ENCODE measurements at places on chromosomes 1 and 21. TPM values are rescaled to one million over a fixed set of nuclear protein-coding genes. Genes with fewer than 3 reads are reported as not detected.
A peak's percentile ranks its signal among the peaks of the same experiment; 100 is the strongest.

GRCh38 chr1:58460469-58460868 lies 86.1 kb downstream of the OMA1 start:
- no peaks in the 10 kb centered on the region for H3K36me3 ChIP-seq
- no peak for DNase-seq
- no peak overlapping the region for H3K4me3 ChIP-seq
- no peaks in the 10 kb centered on the region for H3K4me1 ChIP-seq
- H3K27me3 ChIP-seq: no peaks in the 10 kb centered on the region

DNA sequence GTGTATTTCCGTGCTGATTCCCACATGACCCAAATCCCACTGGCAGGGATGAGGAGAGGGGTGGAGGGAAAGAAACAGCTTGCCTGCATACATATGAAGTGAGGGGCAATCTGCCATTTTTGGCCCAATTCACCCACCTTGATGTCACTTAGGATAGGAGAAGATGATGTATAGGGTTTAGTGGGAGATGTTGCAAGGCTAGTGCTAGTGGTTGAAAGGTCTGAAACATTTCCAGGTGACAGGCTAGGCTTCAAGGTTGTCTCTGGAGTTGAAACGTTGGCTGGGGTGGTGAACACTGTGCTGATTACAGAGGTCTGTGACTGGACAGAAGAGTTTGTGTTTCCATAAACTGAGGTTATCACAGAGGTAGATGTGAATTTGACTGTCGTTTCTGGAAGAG lies 12.1 kb downstream of the CD34 start:
- no peaks in the 10 kb centered on the region for H3K36me3 ChIP-seq
- H3K4me3 ChIP-seq: no peak overlapping the region
- H3K4me1 ChIP-seq: peaks cover 17% of the 10 kb centered on the region
- no peak for DNase-seq

- H3K4me3 ChIP-seq: no peak overlapping the region
- peaks cover 16% of the 10 kb centered on the region for H3K27me3 ChIP-seq
Observed at GRCh38 chr1:112841825-112842224, 114.2 kb downstream of the SLC16A1 start.

DNA sequence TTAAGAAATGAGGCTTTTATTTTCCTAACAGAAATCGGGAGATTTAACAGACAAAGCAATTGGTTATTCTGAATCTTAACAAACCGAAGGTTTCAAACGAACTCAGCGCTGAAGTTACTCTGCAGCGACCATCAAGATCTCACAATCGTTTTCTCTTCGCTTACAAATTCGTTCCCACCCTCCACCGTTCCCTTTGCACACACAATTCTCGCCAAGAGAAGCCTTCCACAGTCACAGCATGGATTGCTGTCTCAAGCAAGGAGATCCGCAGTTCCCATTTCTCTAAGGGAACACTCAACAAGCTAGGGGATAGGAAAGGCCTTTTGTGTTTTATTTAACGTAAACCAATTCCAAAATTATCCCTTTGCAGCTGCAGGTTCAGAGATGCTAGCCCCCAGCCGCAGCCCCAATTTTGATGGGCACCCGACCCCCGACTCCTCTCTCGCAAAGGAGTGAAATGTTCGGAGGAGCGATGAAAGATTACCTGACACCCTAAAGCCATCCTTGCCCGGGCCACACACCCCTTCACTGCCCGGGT lies 755 bp downstream of the FBXO42 start:
- peaks cover 26% of the 10 kb centered on the region for H3K4me1 ChIP-seq
- no peaks in the 10 kb centered on the region for H3K27me3 ChIP-seq
- no peak for DNase-seq
- peaks cover 10% of the 10 kb centered on the region for H3K36me3 ChIP-seq
- H3K4me3 ChIP-seq: peak overlapping the region; percentile 96
- H3K27ac ChIP-seq: peak overlapping the region; percentile 93

DNA sequence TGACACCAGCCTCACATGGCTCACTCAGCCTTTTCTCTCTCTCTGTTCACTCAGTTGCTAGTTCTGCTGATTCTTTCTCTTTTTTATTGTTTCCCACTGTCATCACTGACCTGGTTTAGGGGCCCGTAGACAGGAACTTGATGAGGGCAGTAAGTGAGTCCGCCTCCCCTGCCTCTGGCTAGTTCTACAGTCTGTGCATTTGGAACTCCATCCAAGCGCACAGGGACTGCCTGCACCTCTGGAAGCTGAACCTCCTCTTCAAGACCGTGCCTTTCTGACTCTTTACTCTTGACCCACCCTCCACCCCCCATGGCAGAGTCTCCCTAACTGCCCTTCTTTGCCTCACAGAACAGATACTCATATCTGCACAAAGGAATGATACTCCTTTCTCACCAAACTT lies 4.2 kb downstream of the TENT5C start:
- peaks cover 50% of the 10 kb centered on the region for H3K36me3 ChIP-seq
- H3K4me1 ChIP-seq: peaks cover 62% of the 10 kb centered on the region
- peaks cover 7% of the 10 kb centered on the region for H3K27me3 ChIP-seq

- H3K27ac ChIP-seq: no peak overlapping the region
- no peaks in the 10 kb centered on the region for H3K36me3 ChIP-seq
- DNase-seq: no peak
- peaks cover 10% of the 10 kb centered on the region for H3K4me1 ChIP-seq
Observed at GRCh38 chr1:64019818-64020217, 183.6 kb upstream of the UBE2U start.

- no peaks in the 10 kb centered on the region for H3K27me3 ChIP-seq
- H3K27ac ChIP-seq: no peak overlapping the region
- no peak for DNase-seq
- H3K4me1 ChIP-seq: no peaks in the 10 kb centered on the region
- H3K36me3 ChIP-seq: no peaks in the 10 kb centered on the region
Observed at GRCh38 chr1:6105218-6105679, 59.6 kb downstream of the KCNAB2 start.

DNA sequence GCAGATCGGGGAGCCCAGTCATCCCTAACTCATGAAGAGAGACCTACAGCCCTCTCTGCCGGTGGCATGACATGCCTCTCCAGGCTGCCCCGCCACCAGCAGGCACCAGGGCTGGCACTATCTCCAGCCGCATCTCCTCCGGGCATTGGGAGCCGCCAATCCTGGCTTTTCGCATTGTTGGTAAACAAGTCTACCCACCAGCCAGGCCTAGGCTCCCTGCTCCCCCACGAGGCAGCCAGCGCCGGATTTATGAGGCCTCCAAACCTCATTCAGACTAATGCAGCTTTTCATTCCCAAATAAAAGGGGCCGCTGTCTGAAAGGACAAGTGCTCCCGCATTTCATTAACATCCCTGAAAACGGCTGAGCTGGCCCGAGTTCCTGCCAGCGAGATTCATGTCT lies 3.4 kb upstream of the GRIK3 start:
- DNase-seq: no peak
- peaks cover 49% of the 10 kb centered on the region for H3K27me3 ChIP-seq
- no peaks in the 10 kb centered on the region for H3K36me3 ChIP-seq
- H3K4me3 ChIP-seq: no peak overlapping the region
- peaks cover 3% of the 10 kb centered on the region for H3K4me1 ChIP-seq
- no peak overlapping the region for H3K27ac ChIP-seq

GRCh38 chr1:59159557-59160203 lies 137.2 kb upstream of the FGGY start:
- no peak overlapping the region for H3K4me3 ChIP-seq
- peaks cover 7% of the 10 kb centered on the region for H3K27me3 ChIP-seq
- H3K27ac ChIP-seq: no peak overlapping the region
- no peak for DNase-seq
- H3K36me3 ChIP-seq: no peaks in the 10 kb centered on the region
- H3K4me1 ChIP-seq: no peaks in the 10 kb centered on the region

DNA sequence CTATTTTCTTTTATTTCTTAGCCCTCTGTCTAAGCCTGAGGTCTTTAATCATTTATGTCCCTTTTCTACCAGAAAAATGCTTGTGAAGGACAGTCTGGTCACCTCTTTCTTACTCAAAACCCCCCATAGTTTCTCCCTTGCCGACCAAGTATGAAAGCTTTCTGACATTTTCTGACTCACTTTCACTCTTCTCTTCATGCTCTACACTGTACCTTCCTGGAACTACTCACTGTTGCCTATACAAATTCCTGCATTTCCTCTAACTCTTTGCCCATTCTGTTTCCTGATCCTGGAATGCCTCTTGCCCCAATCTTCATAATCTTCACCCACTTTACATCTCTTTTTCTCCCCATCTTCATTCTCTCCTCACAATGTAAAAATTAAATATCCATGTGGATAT lies 380.0 kb downstream of the HHIPL2 start:
- no peaks in the 10 kb centered on the region for H3K36me3 ChIP-seq
- no peaks in the 10 kb centered on the region for H3K4me1 ChIP-seq
- no peak for DNase-seq
- no peak overlapping the region for H3K27ac ChIP-seq
- H3K4me3 ChIP-seq: no peak overlapping the region

GRCh38 chr1:156811168-156811567 lies 5.5 kb downstream of the SH2D2A start:
- H3K36me3 ChIP-seq: peaks cover 98% of the 10 kb centered on the region
- H3K4me3 ChIP-seq: peak overlapping the region; percentile 88
- DNase-seq: no peak
- peaks cover 60% of the 10 kb centered on the region for H3K4me1 ChIP-seq
- H3K27ac ChIP-seq: peak overlapping the region; percentile 28

GRCh38 chr1:178496410-178497135 lies at the start of gene CLEC20A:
Gene CLEC20A (minus strand): TSS chr1:178496964. CDS start chr1:178496939, 25 bp downstream.
- no peaks in the 10 kb centered on the region for H3K4me1 ChIP-seq
- no peak for DNase-seq
- no peak within 1 kb of the TSS for H3K27ac ChIP-seq
- no peak within 1 kb of the TSS for H3K4me3 ChIP-seq
- no peaks in the 10 kb centered on the region for H3K27me3 ChIP-seq

DNA sequence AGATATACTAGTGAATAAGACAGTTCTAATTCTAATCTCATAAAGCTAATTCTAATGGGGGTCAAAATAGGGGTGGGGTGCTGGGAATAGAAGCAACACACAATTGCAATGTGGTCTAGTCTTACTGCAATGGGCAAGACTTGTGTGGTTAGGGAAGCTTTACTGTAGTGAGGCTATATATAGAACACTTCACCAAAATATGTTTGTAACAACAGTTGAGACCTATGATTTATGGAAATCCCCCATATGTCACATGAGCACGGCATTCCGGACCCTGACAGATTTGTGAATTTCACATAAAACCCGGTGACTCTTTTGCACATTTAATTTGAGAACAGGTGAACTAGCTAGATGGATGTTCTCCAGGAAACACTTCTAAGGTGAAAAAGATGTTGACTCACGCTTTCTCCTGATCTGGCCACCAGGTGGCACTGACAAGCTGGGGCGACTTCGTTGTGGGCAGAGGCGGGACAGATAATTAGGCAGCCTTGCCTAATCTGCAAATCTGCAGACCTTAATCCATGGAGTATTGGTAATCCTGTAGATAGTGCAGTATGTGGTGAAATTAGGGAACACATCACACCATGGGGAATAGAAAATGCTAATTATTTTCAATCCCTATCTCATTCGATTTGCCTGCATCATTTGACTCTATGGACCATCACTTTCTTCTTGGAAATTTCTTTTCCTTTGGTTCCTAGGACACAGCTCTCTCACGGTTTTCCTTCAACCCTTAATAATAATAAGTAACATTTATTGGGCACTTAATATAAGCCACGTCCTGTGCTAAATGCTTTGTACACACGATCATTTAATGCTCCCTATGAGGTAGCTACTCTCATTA lies 37.7 kb downstream of the KIAA0040 start:
- H3K27ac ChIP-seq: no peak overlapping the region
- H3K4me1 ChIP-seq: peaks cover 22% of the 10 kb centered on the region
- H3K4me3 ChIP-seq: no peak overlapping the region
- H3K27me3 ChIP-seq: peaks cover 36% of the 10 kb centered on the region

DNA sequence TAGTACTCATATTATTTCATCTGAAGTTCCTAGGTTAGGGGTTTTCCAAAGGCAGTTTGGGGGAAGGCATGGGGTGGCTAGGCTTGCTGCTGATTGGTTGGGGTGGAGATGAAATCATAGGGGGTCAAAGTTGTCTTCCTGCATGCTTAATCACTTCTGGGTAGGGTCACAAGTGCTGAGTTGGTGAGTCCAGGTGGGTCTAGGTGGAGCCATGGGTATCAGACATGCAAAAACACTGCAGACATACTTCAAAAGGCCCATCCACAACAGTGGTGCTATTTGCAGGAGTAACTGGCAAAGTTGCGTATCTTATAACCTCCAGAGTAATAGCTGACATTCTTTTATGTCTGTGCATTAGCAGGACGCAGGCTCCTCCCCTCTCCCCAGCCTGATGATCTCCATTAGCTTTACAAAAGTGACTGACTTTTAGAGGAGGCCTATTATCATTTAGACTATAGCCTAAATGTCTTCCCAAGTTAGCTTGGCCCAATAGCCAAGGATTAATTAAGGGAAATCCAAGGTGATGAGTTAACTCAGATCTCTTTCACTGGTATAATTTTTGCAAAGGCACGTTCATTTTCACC lies 374.4 kb upstream of the PRMT6 start:
- no peaks in the 10 kb centered on the region for H3K36me3 ChIP-seq
- H3K27ac ChIP-seq: no peak overlapping the region
- H3K4me3 ChIP-seq: no peak overlapping the region
- H3K27me3 ChIP-seq: no peaks in the 10 kb centered on the region
- no peak for DNase-seq

GRCh38 chr1:6625584-6626149 lies 999 bp downstream of the THAP3 start:
- H3K27ac ChIP-seq: peak overlapping the region; percentile 69
- H3K27me3 ChIP-seq: no peaks in the 10 kb centered on the region
- DNase-seq: no peak
- H3K4me1 ChIP-seq: peaks cover 15% of the 10 kb centered on the region
- H3K4me3 ChIP-seq: peak overlapping the region; percentile 86

DNA sequence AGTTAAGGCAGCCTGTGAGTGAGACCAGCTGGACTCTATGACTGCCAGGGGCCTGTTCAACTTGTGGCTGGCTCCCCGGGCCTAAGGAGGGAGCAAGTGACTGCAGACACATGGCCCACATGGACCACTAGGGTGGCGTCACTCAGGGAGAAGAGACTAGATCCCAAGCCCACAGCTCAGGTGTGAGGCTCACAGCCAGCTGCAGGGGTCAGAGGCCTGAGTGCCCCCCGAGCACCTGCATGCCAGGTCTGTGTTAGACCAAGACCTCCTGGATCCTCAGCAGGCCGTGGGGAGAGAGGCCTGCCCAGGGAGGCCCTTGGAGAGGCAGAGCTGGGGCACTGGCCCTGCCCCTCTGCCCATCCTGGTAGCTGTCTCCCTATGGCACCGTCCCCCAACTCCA lies 142.4 kb upstream of the RUNX3 start:
- no peaks in the 10 kb centered on the region for H3K36me3 ChIP-seq
- H3K4me1 ChIP-seq: no peaks in the 10 kb centered on the region
- H3K27ac ChIP-seq: no peak overlapping the region
- no peak for DNase-seq

- H3K36me3 ChIP-seq: no peaks in the 10 kb centered on the region
- peaks cover 14% of the 10 kb centered on the region for H3K27me3 ChIP-seq
- H3K27ac ChIP-seq: no peak overlapping the region
- H3K4me3 ChIP-seq: no peak overlapping the region
Observed at GRCh38 chr1:38775175-38775845, 84.3 kb downstream of the RRAGC start.

The CLCA4 gene
- total RNA-seq: not detected

The TEX38 gene
- total RNA-seq: not detected

The TSPAN2 gene
- total RNA-seq: 0.76 TPM

The GJC2 gene
- 0.55 TPM for total RNA-seq

The GBP4 gene
- 14.3 TPM for total RNA-seq

The PRKAA2 gene
- not detected for total RNA-seq

The FCER1G gene
- total RNA-seq: 0.71 TPM

The RGS7 gene
- not detected for total RNA-seq

The MEAF6 gene
- total RNA-seq: 93.0 TPM

The HES4 gene
- 3.1 TPM for total RNA-seq

The KIF26B gene
- 0.28 TPM for total RNA-seq

The TMEM79 gene
- 6.8 TPM for total RNA-seq

The PLA2G2C gene
- 0.30 TPM for total RNA-seq

Measured in activated T-helper 2 cell treated with anti-CD3 and anti-CD28 coated beads, Interferon-gamma antibody, Interleukin-2, Interleukin-4, amounts not matched to agents 10 μg/mL and 5 μg/mL and 100 μg/mL, durations not matched to agents 14 hours and 24 hours and 36 hours (primary cell).